ENCODE measurements at places on chromosomes 1 and 21. TPM values are rescaled to one million over a fixed set of nuclear protein-coding genes. Genes with fewer than 3 reads are reported as not detected.
A peak's percentile ranks its signal among the peaks of the same experiment; 100 is the strongest.

The METTL25B gene
- total RNA-seq: 25.4 TPM

The CYB5RL gene
- 5.0 TPM for total RNA-seq

DNA sequence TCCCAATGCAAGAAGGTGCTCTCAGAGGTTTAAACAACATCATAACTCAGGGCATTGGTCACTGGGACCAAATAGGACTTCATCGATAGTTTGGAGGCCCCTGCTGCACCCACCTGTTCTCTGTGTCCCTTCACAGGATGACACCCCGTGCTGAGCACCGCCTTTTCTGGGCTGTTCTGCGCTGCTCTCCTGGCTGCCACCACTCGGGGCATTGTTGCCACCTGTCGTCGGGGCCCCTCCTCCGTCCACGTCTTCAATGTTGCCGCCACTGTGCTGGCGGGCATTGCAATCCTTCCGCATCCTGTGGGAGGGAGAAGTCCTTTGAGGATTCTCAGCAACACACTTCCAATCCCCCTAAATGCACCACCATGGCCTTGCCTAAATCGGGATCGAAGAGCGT is 47.7 kb downstream of the NTPCR start:
- H3K4me1 ChIP-seq: no peaks in the 10 kb centered on the region
- DNase-seq: no peak
- H3K4me3 ChIP-seq: no peak overlapping the region
- H3K27ac ChIP-seq: no peak overlapping the region

DNA sequence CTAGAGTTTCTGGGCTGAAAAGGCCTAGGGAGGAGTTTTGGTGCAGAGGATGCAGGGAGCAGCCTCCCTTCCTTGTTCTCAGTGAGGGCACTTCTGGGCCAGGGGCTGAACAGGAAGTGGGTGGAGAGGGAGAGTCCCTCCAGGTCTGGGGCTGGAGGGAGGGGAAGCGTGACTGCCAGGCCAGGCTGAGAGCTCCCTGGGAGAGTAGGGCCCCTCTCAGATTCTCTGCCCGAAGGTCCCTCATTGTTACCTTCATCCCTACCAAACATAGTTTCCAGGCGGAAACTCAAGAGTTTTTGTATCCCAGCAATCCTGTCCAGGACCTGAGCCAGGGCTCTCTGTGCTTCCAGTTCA is 36.8 kb downstream of the CITED4 start:
- H3K36me3 ChIP-seq: no peaks in the 10 kb centered on the region
- no peak for DNase-seq
- peak overlapping the region; percentile 73 for H3K27ac ChIP-seq
- H3K27me3 ChIP-seq: no peaks in the 10 kb centered on the region
- H3K4me1 ChIP-seq: peaks cover 12% of the 10 kb centered on the region
- no peak overlapping the region for H3K4me3 ChIP-seq

DNA sequence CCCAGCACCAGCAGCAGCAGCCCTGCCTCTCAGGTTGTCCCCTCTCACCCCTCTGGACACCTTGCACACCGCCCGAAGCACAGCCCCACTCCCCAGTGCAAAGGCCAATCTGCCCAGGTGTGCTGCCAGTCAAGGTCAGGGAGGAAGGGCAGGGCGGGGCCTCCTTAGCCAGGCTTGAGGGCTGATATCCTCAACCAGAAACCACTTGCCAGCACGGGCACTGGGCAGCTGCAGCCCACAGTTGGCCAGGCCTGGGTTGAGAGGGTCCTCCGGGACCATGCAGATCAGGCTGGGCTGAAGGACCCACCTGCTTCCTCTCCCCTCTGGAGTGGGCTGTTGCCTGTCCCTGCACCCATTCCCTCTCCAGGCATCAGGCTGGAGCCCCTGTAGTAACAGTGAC is 588.3 kb downstream of the NPHP4 start:
- H3K36me3 ChIP-seq: no peaks in the 10 kb centered on the region
- no peak overlapping the region for H3K27ac ChIP-seq
- H3K4me3 ChIP-seq: no peak overlapping the region
- no peak for DNase-seq

DNA sequence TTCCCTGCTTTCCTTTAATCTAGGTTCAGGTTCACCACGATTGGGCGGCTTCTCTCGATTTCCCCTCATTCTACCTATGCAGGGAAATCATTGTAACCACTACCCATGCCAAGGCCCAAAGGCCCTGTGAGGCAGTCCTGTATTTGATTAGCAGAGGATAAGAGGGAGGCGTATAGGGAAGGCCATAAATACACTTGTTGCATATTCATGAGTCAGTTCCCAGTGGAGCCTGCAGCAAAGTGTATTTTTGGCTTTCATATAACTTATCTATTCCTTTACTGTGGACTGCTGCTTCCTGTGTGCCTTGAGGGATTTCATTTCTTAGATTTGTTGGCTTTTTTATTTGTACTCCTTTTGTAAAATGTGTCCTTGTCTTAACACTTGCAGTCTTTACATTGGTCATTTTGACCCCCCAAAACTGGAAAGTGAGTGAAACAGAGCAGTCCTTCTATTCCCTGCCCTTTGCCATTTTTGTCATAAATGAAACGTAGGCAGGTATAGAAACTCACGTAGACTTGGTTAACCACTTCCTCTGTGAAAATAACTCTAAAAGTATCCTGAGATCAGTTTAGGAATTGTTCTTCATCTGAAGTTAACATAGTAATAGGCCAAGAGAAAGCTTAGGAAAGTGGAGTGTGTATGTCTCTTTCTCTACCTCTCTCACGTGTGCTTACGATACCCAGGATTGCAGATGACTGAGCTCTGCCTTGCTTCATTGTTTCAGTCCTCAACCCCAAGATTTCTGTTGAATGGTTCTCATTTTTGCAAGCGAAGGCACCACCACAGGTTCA is 19.6 kb upstream of the KCNQ4 start:
- H3K36me3 ChIP-seq: peaks cover 84% of the 10 kb centered on the region
- no peak overlapping the region for H3K4me3 ChIP-seq
- peak overlapping the region; percentile 22 for H3K27ac ChIP-seq
- H3K27me3 ChIP-seq: no peaks in the 10 kb centered on the region
- DNase-seq: no peak

DNA sequence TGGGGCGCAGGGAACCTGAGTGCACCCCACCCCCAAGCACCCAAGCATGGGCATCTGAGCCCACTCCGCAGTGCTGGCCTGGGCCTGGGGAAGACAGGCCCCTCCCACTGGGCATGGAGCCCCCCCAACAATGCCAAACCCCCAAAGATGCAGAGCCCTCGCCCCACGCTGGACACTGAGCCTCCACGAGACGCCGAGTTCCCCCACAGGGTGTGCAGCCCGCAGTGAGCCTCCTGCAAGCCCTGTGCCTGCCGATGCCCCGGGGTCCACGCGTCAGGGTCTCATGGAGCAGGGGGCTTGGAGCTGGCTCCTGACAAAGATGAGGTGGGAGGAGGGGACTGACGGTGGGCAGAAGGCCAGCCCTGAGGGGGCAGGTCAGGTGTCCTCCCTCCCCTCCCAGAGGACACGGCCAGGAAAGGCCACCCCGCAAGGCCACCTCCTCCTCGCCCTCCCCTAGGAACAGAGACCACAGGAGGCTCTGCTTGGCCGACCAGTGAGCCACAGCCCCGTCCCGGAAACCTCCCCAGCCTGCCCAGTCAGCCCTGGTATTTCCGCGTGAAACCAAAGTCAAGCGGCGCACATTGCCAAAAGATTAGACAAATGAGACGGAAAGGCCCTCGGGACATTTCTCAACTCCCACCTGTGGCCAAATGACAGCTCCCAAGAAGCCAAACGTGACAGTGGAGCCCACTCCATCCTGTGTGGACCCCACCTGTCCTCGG is 33.4 kb downstream of the MEGF6 start:
- no peak overlapping the region for H3K27ac ChIP-seq
- DNase-seq: peak; percentile 91
- no peaks in the 10 kb centered on the region for H3K27me3 ChIP-seq
- no peak overlapping the region for H3K4me3 ChIP-seq

The ANP32E gene
- 38.5 TPM for total RNA-seq

DNA sequence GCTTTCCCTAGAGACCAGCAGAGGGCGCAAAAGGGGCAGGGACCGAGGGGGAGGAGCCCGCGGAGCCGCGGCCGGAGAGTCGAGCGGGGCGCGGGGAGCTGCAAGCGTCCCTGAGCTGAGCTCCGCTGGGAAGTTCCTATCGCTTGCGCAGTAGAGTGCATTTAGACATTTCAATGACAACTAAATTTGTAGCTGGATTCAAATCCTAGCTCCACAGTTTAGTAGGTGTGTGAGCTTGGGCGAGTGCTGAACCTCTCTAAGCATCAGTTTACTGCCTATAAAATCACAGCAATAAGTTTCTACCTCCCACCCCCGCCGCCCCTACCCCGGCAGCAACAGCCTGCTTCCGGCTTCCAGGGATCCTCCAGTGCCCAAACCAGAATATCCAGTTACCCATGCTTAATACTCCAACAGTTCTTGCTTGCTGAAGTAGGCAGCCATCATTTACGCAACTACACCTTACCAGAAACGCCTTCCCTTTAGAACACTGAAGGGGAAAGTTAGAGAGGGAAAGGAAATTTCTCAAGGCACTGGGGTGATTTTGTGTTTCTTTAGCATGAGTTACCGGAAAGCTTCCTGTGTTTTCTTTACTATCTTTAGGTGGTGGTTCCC is 9.1 kb downstream of the TLR5 start:
- no peak overlapping the region for H3K27ac ChIP-seq
- peak overlapping the region; percentile 17 for H3K4me3 ChIP-seq
- H3K36me3 ChIP-seq: no peaks in the 10 kb centered on the region
- H3K4me1 ChIP-seq: no peaks in the 10 kb centered on the region
- peak; percentile 90 for DNase-seq

The SYT6 gene
- not detected for total RNA-seq

The PGLYRP4 gene
- total RNA-seq: not detected

DNA sequence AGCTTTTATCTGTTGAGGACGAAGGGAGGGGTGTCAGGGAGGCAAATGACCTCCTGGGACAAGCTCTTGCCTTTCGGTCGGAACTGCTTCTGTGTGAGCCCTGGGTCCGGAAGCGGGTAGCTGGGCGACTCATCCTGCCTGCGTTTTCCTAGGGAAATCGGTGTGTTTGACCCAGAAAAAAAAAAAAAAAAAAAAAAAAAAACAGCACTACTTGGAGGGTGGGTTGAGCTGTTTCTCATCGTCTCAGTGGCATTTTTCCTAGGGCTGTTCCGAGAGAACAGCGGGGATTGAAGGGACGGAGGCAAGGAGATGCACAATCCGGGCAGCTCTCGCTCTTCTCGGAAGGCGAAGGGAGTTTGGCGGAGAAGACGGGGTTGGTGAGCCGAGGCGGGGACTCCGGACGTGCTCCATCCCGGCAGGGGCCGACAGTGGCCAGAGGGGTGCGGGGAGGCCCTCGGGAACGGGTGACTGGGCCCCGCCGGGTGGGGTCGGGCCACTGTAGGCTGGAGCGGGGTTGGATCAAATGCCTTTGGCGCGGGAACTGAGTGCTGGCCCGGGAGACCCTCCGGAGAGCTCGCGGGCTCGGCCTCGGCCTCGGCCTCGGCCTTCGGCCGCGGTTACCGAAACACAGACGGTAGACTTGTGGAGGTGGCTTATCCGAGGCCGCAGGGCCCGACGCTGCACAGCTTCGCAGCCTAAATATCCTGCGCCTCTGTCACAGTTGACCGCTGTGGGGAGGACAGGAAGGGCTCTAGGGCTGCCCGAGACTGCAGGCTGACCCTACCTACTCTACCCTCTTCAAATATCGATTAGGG is 2.4 kb upstream of the BARHL2 start:
- no peak for DNase-seq
- H3K27ac ChIP-seq: no peak overlapping the region
- no peak overlapping the region for H3K4me3 ChIP-seq
- H3K36me3 ChIP-seq: no peaks in the 10 kb centered on the region
- peaks cover 100% of the 10 kb centered on the region for H3K27me3 ChIP-seq

DNA sequence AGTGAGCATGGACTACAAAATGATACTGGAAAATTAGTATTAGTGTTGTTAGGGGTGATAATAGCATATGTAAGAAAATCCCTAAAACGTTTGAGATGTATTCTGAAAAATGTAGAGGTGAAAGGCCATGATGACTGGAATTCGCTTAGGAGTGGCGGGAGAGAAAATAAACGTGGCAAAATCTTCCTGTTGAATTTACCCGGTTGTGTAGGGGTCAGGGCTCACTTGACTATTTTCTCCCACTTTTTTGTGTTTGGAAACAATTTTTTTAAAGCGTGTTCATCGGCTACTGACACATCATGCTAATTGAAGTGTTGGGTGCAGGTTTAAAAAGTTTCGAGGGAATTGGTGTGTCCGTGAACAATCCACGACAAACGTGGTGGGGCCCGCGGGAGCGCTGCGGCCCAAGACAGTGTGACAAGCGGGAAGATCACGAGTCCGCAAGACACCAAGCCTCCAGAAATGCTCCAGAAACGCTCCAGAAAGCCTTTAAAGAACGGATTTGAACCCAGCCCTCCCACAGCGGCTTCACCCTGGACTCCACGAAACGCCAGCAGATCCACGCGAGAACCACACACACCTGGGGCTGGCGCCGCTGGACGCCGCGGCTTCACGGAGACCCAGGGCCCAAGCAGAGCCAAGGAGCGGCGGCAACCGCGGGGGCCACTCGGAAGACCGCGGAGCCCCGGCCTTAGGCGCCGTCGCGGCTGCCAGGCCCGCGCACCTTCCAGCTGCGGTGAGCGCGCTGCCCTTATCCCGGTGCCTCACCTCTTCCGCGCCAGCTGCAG is 573 bp downstream of the PSMG1 start:
- H3K27ac ChIP-seq: peak overlapping the region; percentile 82
- H3K4me3 ChIP-seq: peak overlapping the region; percentile 74
- H3K27me3 ChIP-seq: no peaks in the 10 kb centered on the region
- peaks cover 21% of the 10 kb centered on the region for H3K4me1 ChIP-seq

The NEGR1 gene
- 0.28 TPM for total RNA-seq

DNA sequence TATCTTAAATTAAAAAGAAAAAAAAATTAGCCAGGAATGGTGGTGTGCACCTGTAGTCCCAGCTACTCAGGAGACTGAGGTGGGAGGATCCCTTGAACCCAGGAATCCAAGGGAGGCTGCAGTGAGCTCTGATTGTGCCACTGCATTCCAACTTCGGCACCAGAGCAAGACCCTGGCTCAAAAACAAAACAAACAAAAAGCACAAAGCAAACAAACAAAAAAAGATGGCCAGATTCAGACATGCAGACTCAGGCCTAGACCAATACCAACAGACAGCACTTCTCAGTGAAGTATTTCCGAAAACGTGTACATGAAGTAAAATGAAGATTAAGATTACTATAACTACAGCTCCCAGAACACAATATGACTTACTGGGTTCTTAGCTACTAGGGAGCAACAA is 10.6 kb downstream of the SLC35D1 start:
- H3K36me3 ChIP-seq: peaks cover 73% of the 10 kb centered on the region
- H3K27me3 ChIP-seq: no peaks in the 10 kb centered on the region
- H3K4me3 ChIP-seq: no peak overlapping the region
- H3K27ac ChIP-seq: no peak overlapping the region
- peaks cover 3% of the 10 kb centered on the region for H3K4me1 ChIP-seq

DNA sequence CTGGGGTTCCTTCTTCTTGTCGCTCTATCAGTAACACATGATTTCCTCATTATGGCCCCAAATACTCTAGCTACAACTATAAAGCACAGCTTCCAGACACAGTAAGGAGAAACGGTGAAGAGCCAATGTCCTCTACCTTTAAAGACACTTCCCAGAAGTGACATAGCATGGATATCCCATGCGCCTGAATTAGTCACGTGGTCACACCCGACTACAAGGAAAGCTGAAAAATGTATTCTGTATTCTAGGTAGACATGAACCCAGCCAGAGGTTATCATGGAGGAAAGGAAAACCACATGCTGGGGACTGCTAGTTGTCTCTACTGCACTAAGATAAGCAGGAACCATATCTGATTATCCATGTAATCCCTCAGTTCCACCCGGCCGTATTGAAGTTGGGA is 244.3 kb downstream of the LMX1A start:
- DNase-seq: no peak
- no peak overlapping the region for H3K4me3 ChIP-seq
- H3K27ac ChIP-seq: no peak overlapping the region
- H3K4me1 ChIP-seq: no peaks in the 10 kb centered on the region
- no peaks in the 10 kb centered on the region for H3K36me3 ChIP-seq
- peaks cover 29% of the 10 kb centered on the region for H3K27me3 ChIP-seq

The FTCD gene
- 18.9 TPM for total RNA-seq
